ENCODE measurements at places on chromosomes 6 and 20.

DNA sequence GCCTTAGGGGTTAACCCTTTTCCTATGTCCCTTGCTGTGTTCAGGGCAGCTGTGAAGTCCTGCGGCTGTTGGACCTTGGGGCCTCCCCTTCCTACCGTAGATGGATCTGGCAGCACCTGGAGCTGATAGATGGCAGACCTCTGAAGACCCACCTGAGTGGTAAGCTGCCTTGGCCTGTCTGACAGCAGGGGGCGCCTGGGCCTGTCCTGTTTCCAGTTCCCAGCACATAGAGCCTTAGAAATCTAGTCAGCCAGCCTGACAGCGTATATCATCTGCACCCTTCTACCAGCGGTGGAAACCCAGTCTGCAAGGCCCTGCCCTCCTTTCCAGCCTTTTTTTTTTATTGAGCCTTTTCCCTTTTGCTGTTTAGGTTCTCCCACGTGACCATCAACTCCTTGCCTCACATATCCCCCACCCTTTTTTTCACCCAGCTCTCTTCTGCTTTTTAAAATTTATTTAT, 26.6 kb downstream of the CNBD2 start:
- DNase-seq: peak; percentile 50

GRCh38 chr6:140833408-140833807, 1299.3 kb upstream of the GJE1 start:
- DNase-seq: no peak

GRCh38 chr6:134875367-134875766, 74.5 kb downstream of the ALDH8A1 start:
- no peak for DNase-seq

GRCh38 chr20:1871807-1872458, 23.3 kb upstream of the SIRPA start:
- DNase-seq: no peak

- no peak for DNase-seq
Measured at GRCh38 chr6:14711056-14711703, 534.7 kb upstream of the JARID2 start.

DNA sequence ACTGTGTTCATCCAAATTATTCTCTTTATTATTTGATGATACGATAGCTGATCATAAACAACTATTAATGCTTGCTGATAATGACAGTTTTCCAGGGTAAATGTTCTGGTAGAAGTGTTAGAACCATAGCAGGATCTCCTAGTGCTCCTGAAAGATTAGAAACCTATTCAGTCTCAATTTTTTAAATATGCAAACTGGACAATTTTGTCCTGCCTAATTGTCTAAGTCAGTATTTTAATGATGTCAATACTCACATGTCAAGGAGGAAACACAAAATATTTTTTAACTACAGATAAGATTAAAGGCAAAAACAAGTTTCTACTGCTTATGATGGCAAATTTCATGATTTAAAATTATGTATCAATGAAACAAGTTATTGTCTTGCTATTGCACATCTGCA, 233.9 kb downstream of the RFPL4B start:
- no peak for DNase-seq

DNA sequence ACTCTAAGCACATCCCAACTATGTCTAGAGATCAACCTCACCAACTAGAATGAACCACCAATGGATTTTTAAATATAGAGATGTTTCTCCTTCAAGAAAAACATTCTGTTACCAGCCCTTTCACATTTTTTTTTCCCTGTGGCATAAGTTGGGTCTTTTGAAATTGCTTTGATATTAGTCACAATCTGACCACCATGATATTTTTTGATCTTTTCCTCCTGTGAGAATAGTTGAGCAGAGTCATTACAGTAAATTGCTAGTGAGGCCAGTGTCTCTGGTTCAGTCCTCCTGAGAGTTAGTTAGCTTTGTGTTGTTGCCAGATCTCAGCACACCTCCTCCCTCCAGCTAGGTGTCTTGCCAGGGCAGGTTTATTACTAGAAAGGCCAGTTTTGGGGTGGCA, 79.7 kb upstream of the MYLIP start:
- DNase-seq: no peak

GRCh38 chr6:108640104-108640503, 79.4 kb downstream of the FOXO3 start:
- no peak for DNase-seq

DNA sequence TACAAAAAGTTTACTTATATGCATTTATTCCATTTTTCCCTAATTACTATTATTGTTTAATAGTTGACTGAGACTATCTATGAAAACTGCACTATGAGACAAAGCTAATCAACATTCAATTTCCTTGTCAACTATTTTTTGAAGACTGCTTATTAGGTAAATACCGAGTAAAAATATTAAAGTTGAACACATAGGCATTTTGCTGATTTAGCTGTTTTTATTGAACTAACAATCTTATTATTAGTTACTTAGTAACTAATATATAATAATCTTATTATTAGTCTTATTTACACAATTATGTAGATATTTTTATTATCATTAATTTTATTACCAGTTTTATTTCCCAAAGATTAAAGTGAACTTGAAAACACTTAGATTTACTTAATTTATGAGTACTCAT, 728.8 kb downstream of the TENT5A start:
- DNase-seq: no peak

DNA sequence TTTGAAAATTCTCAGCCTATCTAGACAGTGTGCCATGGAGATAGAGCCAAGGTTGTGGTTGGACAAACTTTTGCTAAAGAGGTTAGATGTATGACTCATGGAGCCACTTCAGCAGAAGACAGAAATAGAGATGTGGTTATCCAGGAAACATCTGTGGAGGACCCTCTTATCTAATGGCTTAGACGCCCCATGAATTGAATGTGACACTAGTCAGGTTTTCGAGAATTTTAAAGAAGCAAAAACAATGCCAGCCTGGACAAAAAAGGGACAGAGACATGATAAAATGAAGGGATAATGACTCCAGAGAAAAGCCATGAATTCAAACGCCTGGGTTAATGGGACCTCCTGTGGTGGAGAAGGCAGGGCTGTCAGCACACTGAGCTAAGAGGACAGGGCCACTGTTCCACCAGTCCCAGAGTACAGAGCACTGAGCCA, 280.5 kb downstream of the CLVS2 start:
- no peak for DNase-seq

GRCh38 chr20:8082989-8083388, 49.1 kb upstream of the PLCB1 start:
- DNase-seq: no peak

GRCh38 chr6:57021086-57021720, 25.3 kb upstream of the KIAA1586 start:
- no peak for DNase-seq

GRCh38 chr6:103783329-103783728, 1076.4 kb downstream of the HACE1 start:
- DNase-seq: no peak

GRCh38 chr6:33772082-33772830, 16.7 kb downstream of the LEMD2 start:
- DNase-seq: no peak

GRCh38 chr6:168513766-168514165, 72.8 kb downstream of the SMOC2 start:
- DNase-seq: no peak

GRCh38 chr6:12297363-12298016, 7.3 kb downstream of the EDN1 start:
- DNase-seq: no peak

DNA sequence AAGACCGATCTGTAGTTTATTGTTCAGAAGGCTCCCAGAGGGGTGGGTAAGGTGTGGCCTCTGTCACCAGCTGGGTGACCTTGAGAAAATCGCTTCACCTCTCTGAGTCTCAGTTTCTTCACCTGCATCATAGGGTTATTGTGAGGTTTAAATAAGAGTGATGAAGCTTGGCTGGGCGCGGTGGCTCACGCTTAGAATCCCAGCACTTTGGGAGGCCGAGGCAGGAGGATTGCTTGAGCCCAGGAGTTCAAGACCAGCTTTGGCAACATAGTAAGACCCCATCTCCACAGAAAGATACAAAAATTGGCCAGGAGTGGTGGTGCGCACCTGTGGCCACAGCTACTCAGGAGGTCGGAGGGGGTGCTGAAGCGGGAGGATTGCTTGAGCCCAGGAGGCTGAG, 36.0 kb downstream of the VSTM2L start:
- no peak for DNase-seq

DNA sequence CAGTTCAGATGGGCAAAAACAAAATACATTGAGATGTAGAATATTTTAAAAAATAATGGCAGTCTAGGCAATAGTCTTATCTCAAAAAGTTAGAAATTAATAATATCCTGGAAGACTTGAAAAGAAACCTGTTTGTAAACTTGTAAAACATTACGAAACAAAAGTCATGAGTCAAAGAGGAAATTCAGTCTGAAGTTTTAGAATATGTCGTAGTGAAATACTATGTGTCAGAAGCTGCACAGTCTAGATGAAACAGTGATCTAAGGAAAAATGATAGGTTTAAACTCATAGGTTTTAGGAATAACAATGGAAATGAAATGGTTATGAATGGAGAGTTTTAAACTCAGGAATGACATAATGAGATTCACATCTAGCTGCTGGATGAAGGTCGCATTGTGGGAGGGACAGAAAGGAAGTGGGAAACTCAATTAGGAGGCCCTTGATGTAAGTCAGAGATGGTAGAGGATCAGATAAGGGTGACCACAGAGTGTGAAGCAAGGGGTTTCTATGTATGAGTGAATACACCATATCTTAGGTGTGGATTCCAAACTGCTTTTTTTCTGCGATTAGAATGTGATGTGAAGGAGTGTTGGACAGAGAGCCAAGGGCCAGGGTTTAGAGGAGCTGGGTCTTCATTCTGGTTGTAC, 2.8 kb downstream of the SNRPB2 start:
- no peak for DNase-seq

- no peak for DNase-seq
Measured at GRCh38 chr6:168708526-168708925, 267.5 kb downstream of the SMOC2 start.

DNA sequence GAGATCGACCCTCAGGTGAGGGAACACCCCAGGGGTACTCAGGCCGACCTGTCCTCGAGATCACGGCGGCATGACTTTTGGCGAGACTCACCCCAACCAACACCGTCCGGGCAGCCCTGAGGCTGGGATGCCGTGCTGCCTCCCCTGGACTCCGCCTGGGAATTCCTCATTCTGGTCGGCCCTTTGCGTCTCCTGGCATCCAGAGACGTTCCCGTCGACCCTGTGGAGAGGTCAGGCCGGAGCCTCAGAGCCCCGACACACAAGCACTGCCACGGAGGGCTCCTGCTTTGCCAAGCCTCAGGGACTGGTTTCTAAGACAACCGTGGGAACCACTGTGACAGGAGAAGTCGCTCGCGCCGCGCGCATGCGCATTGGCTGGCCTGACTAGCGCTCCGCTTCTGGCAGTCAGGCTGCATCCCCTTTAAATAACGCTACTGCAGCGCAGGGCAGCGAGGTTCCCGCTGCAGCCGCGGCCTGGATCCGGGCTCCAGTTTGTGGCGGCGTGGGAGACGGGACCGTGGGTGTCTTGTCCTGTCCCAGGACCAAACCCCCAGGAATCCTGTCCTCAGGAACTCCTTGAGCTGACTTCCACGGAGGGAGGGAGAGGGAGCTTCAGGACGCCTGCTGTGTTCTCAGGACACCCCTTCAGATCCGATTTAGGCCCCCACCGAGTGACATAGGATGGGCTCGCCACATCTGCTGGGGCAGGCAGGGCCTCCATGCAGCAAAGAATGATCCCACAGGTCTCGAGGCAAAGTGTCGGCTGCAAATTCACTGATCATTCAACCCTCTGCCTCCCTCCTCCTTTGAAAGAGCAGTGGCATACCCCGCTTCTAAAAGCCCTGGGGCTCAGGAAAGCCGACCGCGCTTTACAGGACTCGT, 163.2 kb upstream of the ZNF337 start:
- DNase-seq: peak; percentile 51

GRCh38 chr6:30678964-30679726, 6.3 kb upstream of the DHX16 start:
- DNase-seq: peak; percentile 77

DNA sequence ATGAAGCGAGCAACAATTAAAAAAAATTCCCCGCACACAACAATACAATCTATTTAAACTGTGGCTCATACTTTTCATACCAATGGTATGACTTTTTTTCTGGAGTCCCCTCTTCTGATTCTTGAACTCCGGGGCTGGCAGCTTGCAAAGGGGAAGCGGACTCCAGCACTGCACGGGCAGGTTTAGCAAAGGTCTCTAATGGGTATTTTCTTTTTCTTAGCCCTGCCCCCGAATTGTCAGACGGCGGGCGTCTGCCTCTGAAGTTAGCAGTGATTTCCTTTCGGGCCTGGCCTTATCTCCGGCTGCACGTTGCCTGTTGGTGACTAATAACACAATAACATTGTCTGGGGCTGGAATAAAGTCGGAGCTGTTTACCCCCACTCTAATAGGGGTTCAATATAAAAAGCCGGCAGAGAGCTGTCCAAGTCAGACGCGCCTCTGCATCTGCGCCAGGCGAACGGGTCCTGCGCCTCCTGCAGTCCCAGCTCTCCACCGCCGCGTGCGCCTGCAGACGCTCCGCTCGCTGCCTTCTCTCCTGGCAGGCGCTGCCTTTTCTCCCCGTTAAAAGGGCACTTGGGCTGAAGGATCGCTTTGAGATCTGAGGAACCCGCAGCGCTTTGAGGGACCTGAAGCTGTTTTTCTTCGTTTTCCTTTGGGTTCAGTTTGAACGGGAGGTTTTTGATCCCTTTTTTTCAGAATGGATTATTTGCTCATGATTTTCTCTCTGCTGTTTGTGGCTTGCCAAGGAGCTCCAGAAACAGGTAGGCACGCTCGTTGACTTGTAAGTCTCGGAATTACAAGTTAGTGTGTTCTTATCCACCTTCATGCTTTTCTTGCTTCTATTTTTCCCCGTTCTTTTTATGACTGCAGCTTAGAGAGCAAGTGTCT, at the start of gene EDN1:
Gene EDN1 (plus strand): TSS at position 429 of the 888 bp plus-strand sequence. CDS start 269 bp downstream, at position 698.
- no peak for DNase-seq

GRCh38 chr6:100117680-100118079, 123.7 kb upstream of the MCHR2 start:
- no peak for DNase-seq

DNA sequence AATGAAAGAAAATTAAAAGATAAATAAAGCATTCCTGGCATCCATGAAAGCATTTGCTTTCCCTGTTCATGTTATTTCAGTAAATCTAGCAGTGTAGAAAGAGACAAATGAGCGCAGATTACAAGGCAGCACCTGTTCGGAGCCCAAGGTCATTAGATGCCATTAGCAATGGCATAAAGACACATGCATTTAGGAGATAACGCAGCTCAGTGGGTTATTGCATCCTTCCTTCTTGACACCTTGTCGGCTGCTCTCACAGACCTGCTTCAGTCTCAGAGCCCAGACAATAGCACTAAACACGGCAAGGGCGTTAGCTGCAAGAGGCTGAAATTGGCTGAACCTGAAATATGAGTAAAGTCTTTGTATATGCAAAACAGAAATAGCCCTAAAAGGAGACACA, 140.3 kb downstream of the ATXN1 start:
- DNase-seq: no peak

DNA sequence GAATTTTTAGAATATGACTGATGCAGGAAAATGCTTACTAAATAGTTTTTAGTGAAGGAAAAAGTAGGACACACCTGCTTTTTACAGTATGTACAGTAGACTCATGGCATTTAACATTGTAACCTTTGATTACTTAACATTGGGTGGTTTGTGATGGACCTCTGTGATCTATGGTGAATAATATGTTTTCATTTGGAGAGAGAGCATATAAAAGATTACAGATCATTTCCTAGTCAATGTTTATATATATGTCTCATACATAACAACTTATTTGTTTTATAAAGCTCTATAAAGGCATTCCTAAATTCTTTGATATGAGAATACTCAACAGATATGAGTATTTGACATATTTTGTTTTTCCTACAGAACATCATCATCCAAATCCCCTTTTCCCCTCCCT, 129.3 kb upstream of the PDE7B start:
- DNase-seq: no peak

Data from activated naive CD4-positive, alpha-beta T cell (primary cell).